ENCODE measurements at places on chromosomes 7 and 10. TPM values are rescaled to one million over a fixed set of nuclear protein-coding genes. Genes with fewer than 3 reads are reported as not detected.

- no peaks in the 10 kb centered on the region for H3K27me3 ChIP-seq
- no peak for DNase-seq
- H3K4me3 ChIP-seq = no peak overlapping the region
Observed at GRCh38 chr7:115827305-115828045, 203.1 kb downstream of the TFEC start.

GRCh38 chr10:87771871-87772500, 46.0 kb downstream of the ATAD1 start:
- no peak overlapping the region for H3K4me3 ChIP-seq
- H3K36me3 ChIP-seq = peaks cover 15% of the 10 kb centered on the region
- peaks cover 2% of the 10 kb centered on the region for H3K4me1 ChIP-seq
- DNase-seq = peak; percentile 13

C10orf71 gene
- not detected for total RNA-seq

DNA sequence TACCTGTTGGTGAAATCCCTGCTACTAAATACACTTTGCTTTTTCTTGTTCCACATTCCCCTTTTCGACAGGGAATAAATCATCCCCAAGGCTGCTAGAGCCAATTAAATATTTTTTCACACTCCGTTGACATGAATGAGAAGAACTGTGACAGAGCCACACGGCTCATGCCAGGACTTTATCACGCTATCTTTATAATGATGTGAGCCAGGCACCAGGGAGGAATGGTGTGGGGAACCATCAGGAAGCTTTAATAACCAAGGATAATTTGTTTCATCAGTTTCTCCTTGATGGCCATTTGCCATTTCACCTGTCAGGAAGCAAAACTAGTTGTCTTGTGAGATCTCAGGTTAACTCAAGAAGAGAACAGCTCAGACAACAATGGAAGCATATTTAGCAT, 193.0 kb upstream of the C7orf33 start:
- no peak overlapping the region for H3K27ac ChIP-seq
- H3K4me1 ChIP-seq = no peaks in the 10 kb centered on the region
- no peaks in the 10 kb centered on the region for H3K36me3 ChIP-seq
- peaks cover 72% of the 10 kb centered on the region for H3K27me3 ChIP-seq
- H3K4me3 ChIP-seq = no peak overlapping the region

GRCh38 chr10:1498746-1499358, 238.5 kb downstream of the ADARB2 start:
- no peak overlapping the region for H3K27ac ChIP-seq
- H3K4me3 ChIP-seq = no peak overlapping the region
- H3K27me3 ChIP-seq = no peaks in the 10 kb centered on the region
- H3K36me3 ChIP-seq = no peaks in the 10 kb centered on the region
- no peak for DNase-seq

VIPR2 gene
- 0.22 TPM for total RNA-seq

DNA sequence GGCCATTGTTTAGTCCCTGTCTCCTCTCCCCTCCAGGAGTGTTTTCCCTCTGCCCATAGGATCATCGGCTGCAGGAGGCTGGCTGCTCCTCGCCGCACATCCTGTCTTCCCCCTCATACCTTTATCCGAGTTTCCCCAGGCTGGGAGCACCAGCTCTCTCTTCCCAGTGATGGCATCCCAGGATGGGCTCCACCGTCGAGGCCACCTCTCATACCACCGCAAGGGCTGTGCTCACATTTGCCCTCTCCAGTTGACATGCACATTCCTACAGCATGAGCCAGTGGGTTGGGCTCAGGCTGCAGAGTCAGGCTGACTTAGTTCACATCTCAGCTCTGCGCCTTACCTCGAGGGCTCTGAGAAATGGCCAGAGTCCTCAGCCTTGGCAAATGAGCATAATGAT, 12.1 kb downstream of the HKDC1 start:
- no peaks in the 10 kb centered on the region for H3K27me3 ChIP-seq
- peaks cover 44% of the 10 kb centered on the region for H3K4me1 ChIP-seq
- no peak for DNase-seq
- peaks cover 2% of the 10 kb centered on the region for H3K36me3 ChIP-seq
- peak overlapping the region; percentile 10 for H3K27ac ChIP-seq

HDAC9 gene
- total RNA-seq = 3.1 TPM

Measured in naive thymus-derived CD8-positive, alpha-beta T cell (primary cell).